ENCODE measurements at places on chromosomes 3 and 15.

GRCh38 chr15:99485153-99485961 is 80.4 kb upstream of the MEF2A start:
- no peak for DNase-seq

DNA sequence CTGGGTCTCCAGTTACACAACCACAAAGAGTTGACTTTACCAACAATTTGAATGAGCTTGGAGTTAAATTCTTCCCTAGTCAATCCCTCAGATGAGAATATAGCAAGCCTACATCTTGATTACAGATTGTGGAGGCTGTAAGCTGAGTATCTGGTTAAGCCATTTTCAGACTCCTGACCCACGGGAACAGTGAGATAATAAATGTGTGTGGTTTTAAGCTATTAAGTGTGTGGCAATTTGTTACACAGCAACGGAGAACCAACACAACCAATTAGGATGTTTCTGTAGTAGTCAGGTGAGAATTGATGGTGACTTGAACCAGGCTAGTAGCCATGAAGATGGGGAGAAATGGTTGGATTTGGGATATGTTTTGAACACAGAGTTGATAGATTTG is 37.7 kb upstream of the SLC4A7 start:
- no peak for DNase-seq

DNA sequence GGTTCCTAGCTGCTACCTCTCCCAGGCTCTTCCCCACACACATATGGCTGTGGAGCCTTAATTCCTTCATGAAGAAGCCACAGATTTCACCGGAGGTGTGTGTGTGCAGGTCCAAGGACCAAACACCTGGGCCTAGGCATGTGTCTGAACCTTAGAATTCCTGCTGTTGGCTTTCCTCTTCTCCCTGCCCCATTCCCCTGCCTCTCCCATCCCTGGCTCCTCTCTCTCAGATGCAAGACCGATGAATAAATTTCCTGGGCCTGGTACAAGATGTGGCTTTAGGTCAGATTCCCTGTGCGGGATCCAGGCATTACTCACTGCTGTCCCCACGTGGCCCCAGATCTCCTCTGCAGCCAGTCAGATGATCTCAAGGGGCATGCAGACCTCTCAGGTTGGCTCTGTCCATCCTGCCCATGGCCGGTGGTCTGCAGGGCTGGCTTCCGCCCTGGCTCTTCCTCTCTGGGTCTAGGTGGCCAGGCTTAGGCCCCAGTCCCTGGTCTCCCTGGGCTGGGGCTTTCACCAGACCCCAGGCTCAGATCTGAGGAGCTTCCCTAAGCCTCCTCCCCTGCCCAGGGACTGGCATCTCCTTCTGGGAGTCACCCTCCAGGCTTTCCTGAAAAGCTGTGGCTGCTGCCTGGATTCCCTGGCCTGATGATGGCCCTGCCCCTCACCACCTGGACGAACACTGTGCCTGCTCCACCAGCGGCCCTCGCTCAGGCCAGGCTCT is 20.5 kb downstream of the CCR9 start:
- DNase-seq: no peak

- no peak for DNase-seq
Observed at GRCh38 chr3:172098698-172099494, 59.5 kb downstream of the FNDC3B start.

- no peak for DNase-seq
Observed at GRCh38 chr3:149658744-149659497, 1.1 kb upstream of the WWTR1 start.

DNA sequence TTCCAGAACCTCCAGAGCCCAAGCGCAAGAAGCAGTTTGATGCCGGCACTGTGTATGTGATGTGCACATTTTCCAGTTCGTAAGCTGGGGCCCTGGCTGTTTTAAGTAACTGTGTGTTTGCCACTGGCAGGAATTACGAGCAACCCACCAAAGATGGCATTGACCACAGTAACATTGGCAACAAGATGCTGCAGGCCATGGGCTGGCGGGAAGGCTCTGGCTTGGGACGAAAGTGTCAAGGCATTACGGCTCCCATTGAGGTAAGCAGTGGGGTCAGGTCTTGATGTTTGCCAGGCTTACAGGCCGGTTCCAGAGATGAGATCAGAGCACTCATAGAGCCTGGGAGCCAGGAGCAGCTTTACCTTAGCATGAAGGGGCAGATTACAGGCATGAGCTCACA is 28.4 kb downstream of the RBM5 start:
- no peak for DNase-seq

DNA sequence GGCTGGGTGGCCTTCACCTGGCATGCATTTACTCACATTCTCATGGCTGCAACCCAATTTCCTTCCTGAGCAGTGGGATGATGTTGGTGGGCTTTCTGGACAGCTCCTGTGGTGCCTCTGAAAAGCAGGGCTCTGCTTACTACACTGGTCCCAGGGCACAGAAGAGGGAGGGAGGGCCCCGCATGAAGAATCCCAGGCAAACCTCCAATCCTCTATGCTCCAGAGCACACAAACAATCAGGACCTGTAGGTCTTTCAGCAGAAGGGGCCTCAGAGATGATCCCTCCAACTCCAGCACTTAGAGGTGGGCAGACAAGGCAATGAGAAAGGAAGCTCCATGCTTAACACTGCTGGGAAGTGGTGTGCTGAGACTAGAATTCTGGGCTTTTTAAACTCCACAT is 231.7 kb upstream of the ICE2 start:
- no peak for DNase-seq

- no peak for DNase-seq
Observed at GRCh38 chr15:52340093-52340492, 44.5 kb upstream of the MYO5C start.

- DNase-seq: no peak
Observed at GRCh38 chr3:44885618-44886017, 11.2 kb downstream of the TGM4 start.

- no peak for DNase-seq
Observed at GRCh38 chr3:16254916-16255315, 9.8 kb downstream of the DPH3 start.

Measured in esophagus squamous epithelium (tissue), 5 donors.